ENCODE measurements at places on chromosomes 3 and 15.

DNA sequence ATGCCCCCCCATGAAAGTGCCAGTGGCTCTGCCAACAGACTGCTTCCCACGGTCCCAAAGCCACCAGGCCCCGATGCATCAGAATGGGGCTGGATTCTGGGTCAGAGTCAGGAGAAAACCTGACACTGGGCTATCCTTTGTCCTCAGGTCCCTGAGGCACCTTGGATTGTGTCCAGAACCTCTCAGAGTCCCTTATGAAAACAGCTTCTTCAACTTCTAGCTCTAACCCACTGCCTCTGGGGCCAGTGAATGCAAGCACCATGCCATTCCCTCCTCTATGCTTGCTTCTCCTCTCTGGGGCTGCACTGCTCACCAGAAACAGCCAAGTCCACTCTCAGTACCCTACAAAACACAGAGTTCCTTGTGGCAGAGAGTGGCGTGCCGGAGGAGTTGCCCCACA, 9.9 kb downstream of the CRABP1 start:
- no peak for DNase-seq

DNA sequence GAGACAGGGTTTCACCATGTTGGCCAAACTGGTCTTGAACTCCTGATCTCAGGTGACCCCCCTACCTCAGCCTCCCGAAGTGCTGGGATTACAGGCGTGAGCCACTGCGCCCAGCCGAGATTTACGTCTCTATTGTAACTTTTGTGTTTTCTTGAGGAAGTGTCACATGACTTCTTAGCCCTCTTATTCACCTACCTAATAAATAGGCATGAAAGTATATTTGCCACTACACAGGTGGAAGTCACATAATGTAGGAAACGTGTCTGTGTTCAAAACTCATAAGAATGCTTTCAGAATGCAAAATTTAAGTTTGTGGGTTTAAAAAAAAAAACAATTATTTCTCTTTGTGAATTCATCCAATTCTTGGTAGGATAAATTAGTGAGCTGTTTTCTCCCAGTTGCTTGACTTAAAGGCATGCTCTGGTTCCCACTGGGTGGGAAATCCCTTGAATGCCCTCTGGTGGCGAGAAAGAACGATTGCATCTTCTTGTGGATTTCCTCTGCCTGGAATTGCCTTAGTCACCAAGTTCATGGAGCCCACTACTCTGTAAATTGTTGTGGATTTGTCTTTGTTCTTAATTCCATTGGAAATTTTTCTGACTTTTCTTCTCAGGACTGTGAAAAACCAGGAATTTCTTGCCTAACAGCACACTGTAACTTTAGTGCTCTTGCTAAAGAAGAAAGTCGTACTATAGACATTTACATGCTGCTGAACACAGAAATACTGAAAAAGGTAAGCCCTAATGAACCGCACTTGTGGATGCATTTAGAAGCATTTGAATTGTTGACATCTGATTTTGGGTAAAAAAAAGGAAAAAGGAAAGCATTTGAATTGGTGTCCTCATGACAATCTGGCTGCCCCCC, 82.2 kb upstream of the CTDSPL start:
- peak; percentile 81 for DNase-seq

DNA sequence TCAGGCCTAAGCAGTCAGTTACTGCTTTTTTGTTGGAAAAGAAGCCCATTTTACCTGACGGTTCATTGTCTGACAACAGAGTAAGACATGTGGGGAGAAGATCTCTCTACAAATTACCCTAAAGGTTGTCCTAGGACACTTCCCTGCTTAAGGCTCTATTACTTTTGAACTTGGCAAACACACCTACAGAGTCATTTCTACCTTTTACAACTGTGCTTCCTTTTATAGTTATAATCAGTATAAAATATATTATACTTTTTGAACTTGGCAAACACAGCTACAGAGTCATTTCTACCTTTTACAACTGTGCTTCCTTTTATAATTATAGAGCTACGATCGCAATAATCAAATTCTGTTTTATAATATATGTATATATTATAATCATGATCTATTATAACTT, 215.0 kb downstream of the TPRG1 start:
- no peak for DNase-seq

DNA sequence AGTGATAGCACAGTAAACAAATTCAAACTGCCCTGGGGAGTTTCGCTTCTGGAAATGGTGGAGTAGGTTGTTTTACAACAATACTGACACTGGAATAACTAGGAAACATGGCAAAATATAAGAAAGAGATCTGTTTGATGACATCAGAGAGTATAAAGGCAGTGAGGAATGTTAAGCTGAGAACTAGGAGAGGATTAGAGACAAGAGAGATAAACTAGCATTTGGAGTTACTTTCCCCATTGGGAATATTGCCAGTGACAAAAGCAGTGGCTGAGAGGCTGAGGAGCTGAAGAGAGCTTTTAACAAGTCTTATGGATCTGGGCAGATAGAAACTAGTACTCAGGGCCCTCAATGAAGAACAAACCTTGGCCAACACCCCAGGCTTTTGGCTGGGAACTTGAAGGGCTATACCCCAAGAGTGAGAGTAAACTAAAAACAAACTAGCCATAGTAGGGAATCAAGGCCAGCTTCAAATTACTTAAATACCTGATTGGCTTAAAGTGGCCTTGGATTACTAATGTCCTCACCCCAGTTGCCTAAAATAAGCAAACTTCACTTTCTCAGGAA, 280.4 kb downstream of the KLF13 start:
- no peak for DNase-seq

DNA sequence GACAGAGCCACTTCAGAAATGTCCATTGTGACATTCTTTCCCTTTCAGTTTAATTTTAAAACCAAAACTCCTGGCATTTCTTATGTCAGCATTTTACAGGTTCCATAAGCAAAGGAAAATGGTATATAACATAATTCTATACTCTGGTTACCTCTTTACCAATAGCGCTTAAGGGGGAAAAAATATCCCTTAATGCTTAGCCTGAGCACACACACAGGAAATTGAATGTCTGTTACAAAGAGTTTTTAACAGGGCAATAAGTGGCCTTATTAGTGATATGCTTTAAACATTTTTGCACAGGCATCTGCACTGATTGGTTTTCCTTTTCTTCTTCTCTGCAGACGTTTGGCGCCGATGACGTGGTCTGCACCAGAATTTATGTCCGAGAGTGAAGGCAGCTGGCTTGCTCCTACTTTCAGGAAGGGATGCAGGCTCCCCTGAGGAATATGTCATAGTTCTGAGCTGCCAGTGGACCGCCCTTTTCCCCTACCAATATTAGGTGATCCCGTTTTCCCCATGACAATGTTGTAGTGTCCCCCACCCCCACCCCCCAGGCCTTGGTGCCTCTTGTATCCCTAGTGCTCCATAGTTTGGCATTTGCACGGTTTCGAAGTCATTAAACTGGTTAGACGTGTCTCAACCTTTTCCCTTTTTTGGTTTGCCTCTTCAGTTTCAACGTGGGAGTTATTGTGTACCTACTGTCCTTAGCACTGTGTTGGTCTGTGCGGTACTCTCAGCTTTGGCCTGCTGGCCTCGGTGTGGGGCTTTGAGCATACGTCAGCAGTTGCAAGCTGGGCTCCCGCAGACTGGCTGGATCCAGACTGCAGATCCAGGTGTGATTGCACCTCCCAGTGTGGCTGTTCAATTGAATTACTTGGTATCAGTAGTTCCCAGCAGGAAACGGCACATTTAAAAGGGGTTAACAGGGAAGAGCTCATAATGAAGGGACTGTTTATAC, 7.7 kb downstream of the CRABP1 start:
- no peak for DNase-seq

DNA sequence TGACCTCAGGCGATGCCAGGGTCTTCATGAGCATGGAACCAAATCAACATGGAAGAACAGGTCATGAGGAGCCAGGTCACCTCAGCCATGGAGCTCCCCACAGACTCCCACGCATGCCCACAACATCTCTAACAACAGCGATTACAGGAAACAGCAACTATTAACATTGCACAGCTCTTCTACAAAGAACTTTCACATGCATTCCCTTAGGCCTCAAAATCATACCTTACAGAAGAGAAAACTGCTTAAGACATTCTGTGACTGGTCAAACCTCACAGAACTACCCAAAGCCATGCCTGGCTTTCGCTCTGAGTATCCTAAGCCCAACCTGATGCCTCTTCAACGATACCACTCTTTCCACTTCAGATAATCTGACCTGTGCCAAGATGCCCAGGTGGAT, 117.8 kb downstream of the OXNAD1 start:
- no peak for DNase-seq

DNA sequence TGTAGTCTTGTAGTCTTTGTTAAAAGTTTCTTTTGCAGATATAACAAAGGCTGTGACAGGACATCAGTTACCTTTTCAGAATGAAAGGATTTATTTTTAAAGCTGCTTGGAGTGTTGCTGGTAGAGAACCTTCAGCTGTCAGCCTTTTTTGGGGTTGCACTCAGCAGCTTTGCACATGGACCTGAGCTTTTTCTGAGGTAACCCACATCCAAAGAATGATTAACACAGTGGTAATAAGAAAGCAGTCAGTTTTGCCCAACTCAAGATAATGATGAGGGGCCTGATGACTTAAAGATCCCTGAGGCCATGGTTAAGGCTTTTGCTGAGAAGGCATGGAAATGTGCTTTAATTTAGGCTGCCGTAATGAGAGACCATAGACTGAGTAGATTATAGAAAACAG, 1042.7 kb downstream of the PLOD2 start:
- DNase-seq = no peak

GRCh38 chr3:122469659-122470058, 45.1 kb downstream of the KPNA1 start:
- DNase-seq = no peak

DNA sequence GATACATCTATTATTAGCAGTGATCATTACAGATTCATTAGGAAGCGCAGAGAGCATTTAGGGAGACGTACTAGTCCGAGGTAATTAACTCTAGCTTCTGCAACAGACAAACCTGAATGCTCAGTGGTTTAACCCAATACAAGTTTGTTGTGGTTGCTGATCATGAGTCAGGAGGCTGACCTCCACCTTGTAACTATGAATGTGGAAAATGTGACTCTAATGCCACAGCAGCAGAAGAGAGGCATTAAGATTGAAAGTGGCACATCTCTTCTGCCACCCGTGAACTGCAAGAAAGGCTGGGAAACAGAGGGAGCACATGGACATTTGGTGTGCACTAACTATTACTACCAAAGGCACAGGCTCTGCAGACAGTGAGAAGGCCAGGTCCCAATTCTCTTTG, 71.2 kb upstream of the C3orf80 start:
- DNase-seq = no peak

- no peak for DNase-seq
Observed at GRCh38 chr3:86554383-86554782, 436.6 kb downstream of the VGLL3 start.

DNA sequence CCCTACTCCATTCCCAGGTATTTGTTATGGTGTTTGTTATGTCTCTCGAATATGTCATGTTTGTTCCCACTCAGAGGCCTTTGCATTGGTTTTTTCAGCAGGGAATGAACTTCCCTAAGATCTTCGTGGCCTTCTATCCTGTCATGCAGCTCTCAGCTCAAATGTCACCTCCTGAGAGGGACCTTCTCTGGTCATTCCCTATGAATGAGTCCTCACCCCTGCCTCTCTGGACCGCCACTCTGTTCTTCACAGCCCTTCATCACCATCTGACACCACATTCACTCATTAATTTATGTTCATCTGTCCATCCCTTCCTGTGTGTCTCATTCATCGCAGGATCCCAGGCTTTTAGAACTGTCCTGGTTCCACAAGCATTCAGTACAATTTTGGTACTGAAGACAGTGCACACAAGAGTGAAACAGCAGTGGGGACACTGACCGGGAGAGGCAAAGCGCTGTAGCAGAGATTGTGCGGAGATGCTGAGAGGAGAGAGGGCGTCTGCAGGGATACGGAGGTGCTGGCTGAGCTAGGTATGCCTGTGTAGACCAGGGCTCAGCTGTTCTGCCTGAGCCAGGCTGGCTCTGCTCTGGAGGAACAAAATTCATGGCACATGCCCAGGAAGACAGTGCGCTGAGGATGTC, 132.3 kb downstream of the CHCHD6 start:
- no peak for DNase-seq

GRCh38 chr3:77468626-77469020, 428.7 kb downstream of the ROBO2 start:
- DNase-seq = no peak

Data from left renal cortex interstitium (tissue), 4 donors.